ENCODE measurements at places on chromosomes 7 and 10. TPM values are rescaled to one million over a fixed set of nuclear protein-coding genes. Genes with fewer than 3 reads are reported as not detected.

GRCh38 chr10:109306698-109307097, 616.6 kb downstream of the XPNPEP1 start:
- H3K27ac ChIP-seq: no peak overlapping the region
- H3K36me3 ChIP-seq: no peaks in the 10 kb centered on the region
- no peak for DNase-seq
- H3K27me3 ChIP-seq: no peaks in the 10 kb centered on the region

DNA sequence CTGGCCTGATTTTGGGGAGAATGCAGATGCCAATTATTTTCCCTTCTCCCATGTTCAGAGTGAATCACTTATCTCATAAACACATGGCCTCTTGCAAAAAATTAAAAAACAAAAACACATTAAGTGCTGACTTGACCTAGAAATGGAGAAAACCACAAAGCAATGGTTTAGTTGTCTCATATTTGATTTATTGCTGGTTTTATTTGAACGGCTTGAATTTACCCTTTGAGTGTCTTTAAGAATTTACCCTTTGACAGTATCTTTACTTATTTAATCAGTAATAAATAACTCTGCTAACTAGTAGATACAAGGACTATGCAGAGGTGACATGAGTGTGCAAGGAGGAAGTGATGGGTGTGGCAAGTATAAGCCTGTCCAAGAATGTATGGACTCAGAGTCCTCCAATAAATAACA, 68.1 kb upstream of the GSDME start:
- H3K4me3 ChIP-seq: no peak overlapping the region
- no peak overlapping the region for H3K27ac ChIP-seq
- H3K4me1 ChIP-seq: no peaks in the 10 kb centered on the region
- H3K36me3 ChIP-seq: no peaks in the 10 kb centered on the region
- no peak for DNase-seq

DNA sequence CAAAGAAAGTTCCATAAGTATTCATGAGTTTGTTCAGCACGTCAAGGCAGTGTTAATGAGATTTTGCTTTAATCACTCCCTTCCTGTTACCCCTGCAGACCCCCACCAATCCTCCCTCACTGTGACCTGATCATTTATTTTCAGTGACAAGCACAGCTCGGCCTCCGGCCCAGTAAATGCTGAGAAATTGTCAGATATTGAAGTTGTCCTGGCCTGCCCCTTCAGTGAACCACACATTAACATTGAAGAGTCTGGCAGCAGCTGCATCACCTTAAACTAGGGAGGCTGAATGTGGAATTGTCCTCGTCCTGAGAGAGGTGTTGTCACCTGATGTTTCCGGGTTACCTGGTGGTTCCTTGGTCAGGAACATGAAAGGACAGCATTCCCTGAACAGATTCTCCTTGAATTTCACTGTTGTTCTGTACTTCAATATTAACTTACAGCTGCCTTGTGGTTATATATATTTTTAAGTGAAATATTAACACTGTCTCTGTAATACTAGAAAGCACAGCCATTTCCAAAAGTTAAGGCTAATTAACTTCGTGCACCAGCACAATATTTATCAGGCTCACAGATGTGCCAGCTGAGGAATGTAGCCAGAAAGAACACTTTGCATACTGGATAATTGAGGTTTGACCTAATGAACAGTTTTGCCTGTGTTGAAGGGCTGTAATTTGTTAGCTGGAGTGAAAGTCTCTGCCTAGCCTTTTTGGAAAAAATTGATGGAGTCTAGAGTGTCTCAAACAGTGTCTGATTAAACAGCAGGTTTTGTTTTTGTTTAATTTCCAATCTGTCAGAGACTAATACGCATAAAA, 265.3 kb downstream of the HDAC9 start:
- DNase-seq: no peak
- no peaks in the 10 kb centered on the region for H3K4me1 ChIP-seq
- no peaks in the 10 kb centered on the region for H3K27me3 ChIP-seq

Gene PAX4
- total RNA-seq: not detected

Data from ascending aorta (tissue), 2 donors.